Activated T-helper 17 cell treated with anti-CD3 and anti-CD28 coated beads, Interleukin-2, amount 50 U/mL, for 72 hours (primary cell): ENCODE measurements at places on chromosomes 11 and 22. TPM values are rescaled to one million over a fixed set of nuclear protein-coding genes. Genes with fewer than 3 reads are reported as not detected.
A peak's percentile ranks its signal among the peaks of the same experiment; 100 is the strongest.

DNA sequence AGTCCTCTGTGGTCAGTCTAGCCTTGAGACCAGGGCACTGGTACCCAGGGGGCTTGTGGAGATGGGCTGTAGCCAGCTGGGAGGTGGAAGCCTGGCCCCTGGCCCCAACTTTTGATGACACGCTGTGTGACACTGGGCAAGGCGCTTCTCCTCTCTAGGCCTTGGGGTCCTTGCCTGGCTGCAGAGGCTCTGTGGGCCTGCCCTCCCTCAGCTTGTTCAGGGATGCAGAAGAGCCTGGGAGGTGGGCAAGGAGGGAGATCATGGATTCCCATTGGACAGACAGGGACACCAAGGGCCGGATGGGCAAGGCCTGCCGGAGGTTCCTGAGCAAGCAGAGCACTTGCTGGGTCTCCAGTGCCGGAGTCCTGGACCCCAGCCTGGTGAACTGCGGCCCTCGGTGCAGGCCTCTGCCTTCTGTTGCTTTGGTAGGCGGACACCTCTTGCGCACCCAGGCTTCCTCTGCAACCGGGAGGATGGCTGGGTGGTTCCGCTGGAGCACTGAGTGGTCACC is 1.3 kb upstream of the PPP2R5B start:
- no peak for ATAC-seq

DNA sequence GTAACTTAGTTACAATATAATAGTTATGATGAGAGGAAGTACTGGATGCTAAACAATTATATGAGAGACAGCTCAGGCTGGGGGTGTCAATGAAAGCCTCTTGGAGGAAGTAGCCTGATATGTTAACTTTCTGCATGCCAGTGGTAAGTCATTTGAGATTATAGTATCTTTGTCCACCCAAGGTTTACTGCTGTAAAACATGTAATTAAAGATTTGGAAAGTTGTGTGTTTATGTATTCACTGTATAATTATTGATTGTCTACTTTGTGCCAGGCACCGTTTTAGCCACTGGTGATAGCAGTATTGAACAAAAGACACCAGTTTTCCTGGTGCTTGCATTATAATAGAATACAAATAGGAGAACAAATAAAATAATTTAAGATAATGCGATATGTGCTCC is 624 bp upstream of the DNAJB7 start:
- no peak for ATAC-seq

- no peak for ATAC-seq
Measured at GRCh38 chr11:16969010-16969999, 44.9 kb downstream of the PLEKHA7 start.

DNA sequence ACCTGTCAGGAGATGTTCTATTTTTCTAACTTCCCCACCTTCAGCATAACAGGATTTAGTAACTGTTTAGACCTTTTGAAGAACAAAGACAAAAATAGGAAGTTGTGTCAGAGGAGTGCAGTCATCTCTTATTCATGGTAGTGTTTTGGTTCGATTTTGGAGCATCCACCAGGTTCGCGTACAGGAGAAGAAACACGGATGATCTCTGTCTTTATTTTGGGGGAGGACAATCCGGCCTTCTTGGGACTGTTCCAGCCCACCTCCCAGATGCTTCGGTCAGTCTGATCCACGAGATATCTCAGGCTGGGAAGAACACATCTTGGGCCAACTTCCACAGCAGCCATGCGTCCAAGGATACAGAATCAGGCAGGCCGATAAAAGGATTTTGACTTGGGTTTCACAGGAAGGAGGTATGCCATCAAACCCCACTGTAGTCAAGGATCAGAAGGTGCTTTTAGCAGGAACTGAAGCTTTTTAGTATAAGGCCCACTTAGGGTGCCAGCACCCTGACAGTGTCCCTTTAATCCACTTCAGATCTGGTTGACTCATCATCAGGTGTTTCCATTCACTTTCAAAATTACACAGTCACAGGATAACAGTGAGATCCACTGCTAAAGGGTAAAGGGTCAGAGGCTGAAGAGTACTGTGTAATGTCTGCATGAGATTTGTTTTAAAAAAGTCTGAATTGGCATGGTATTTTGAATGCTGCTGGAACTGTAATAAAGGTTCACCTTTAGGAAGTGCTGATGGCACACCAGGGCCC is 16.5 kb downstream of the PATZ1 start:
- ATAC-seq: peak; percentile 95

The DGAT2 gene
- total RNA-seq: 2.8 TPM
